ENCODE measurements at places on chromosomes 13 and 19. TPM values are rescaled to one million over a fixed set of nuclear protein-coding genes. Genes with fewer than 3 reads are reported as not detected.

DNA sequence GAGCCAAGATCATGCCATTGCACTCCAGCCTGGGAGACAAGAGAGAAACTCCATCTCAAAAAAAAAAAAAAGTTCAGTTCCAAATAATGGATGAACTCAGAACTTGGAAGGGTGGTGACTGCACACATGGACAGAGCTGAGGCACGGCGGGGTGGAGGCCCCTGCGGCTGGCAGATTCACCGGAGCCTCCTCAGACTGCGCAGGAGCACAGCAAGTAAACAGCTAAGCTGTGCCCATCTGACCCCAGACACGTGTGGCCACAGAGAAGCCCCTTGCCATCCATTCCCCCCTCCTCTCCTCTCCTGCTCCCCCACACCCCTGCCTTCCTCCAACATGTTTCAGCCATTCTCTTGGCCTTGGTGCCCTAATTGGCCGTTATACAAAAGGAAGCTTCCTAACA is 15.6 kb upstream of the PROZ start:
- DNase-seq = no peak

DNA sequence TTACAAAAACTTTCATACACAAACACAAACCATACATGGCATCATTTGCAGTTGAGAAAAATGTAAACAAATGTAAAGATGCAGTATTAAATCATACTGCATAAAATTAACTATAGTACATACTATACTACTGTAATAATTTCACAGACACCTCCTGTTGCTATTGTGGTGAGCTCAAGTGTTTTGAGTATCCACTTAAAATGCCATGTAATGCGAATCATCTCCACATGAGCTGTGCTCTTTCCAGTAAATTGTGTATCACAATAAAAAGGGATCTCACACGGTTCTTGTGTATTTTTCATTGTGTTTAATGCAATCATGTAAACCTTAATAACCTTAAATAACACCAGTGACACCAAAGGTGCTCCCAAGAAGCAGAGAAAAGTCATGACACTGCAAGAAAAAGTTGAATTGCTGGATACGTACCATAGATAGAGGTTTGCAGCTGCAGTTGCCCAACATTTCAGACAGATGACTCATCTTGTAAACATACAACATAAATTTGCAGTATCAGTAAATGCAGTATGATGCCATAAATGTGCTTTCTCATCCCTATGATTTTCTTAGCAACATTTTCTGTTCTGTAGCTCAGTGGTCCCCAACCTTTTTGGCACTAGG is 166.6 kb downstream of the RAP2A start:
- no peak for DNase-seq

DNA sequence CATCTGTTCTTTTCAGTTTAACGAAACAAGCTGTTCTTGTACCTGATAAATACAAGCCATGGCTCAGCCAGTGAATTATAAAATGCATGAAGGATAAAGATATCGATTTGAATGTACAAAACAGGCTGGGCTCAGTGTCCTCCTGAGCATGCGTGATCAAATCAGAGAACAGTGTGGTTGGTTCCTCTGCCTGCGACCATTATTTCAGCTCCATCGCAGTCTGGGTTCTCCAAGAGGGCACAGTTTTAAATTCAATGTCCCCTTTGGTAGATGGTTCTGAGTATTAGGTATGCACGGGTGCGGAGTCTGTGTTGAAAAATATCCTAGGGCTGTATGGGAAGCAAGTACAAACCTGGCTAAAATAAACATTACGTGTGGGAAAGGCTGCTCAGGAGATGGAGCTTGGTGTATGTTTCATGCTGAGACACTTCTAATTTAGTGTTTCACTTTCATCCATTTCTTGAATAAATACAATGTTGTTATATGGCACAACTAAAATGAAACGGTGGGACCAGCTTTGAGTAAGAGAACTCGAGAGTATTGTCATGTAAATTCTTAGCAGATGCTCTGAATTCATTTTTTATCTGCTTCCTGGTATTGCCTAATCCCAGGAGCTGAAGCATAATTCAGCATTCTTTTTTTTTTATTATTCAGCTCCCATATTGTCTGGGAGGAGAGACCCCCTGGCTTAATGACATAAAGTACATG is 458.7 kb downstream of the MYO16 start:
- DNase-seq = no peak

GRCh38 chr13:99811067-99811700 is 160.4 kb downstream of the ZIC5 start:
- no peak for DNase-seq

DNA sequence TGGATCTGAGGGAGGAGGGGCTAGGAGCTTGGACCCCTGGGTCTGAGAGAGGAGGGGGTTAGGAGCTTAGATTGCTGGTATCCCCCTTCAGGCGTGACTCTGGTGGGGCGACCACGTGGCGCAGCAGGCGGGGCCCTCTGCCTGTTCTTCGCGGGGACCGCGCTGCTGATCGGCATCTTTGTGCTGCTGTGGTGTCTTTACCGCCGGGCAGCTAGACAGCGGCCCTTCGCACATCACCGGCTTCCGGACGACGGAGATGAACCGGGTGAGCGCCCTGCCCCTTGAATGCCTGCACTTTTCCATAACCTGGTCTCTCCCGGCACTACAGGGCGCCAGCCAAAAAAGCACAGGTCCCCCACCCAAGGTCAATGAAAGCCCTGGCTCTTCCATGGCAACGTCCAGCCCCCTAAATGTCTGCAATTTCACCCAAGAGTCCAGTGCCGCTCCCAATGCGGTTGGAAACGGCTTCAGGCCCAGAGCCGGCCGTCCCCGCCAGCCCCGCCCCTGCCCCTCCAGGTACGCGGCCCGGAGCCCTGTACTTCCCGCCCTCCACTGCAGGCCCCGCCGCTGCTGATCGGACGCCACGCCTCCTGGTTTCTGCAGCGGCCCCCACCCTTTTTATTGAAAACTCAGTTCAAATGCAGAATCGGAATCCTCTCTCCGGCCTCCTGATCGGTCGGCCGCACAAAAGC is 2.8 kb downstream of the GFY start:
- DNase-seq = no peak

The KLHL1 gene
- 0.03 TPM for total RNA-seq

The QPCTL gene
- 10.0 TPM for total RNA-seq

The TTYH1 gene
- total RNA-seq = 0.93 TPM

The POSTN gene
- not detected for total RNA-seq

The PROSER1 gene
- total RNA-seq = 9.6 TPM
